ENCODE measurements at places on chromosomes 16 and 17.

- no peak for DNase-seq
Measured at GRCh38 chr17:14299280-14300141, 1.4 kb upstream of the HS3ST3B1 start.

GRCh38 chr16:19882186-19882585 lies 2.5 kb downstream of the GPRC5B start:
- no peak for DNase-seq

GRCh38 chr17:59154721-59155438 lies at the start of gene SKA2:
Gene SKA2 (minus strand): TSS chr17:59155186. CDS start chr17:59155163, 23 bp downstream.
- peak; percentile 96 for DNase-seq

- DNase-seq, result no peak
Measured at GRCh38 chr17:61481421-61481820, 29.2 kb downstream of the TBX4 start.

DNA sequence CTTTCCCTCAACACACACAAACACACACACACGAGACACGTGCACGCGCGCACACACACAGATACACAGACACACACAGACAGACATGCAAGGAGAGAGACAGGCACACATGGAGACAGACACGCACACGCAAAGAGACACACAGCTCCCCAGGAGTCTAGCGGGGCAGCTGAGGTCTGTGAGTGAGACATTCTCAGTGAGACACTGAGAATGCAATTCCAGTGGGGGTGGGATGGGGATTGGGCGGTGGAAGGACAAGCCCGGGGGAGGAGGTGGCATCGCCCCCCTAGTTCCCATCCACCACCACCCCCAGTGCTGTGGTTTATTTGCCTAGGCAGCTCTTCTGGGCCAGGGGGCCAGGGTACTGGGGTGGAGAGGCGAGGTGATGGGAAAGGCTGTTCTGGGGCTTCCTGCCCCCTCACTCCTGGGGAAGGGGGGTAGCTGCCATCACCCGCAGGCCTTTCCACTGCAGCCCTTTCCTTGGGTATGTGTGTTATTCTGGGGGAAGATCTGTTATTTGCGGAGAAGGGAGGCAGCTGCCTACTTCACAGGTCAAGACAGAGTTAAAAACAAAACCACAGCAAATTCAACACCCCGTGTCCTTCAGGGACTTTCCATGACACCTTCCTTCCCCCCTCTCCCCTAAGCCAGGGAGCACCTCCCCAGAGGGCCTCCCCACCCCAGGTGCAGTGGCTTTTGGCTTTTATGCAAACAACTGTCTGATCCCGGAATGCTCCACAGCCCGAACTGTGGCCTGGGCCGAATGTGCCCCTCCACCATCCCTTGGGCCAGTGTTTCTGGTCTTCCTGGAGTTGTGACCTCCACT lies 18.0 kb downstream of the GRB7 start:
- DNase-seq, result peak; percentile 63

GRCh38 chr16:82808036-82808435 lies 181.3 kb downstream of the CDH13 start:
- DNase-seq, result no peak

GRCh38 chr16:31268891-31269290 lies 9.1 kb downstream of the ITGAM start:
- no peak for DNase-seq

- no peak for DNase-seq
Measured at GRCh38 chr16:5633845-5634440, 536.3 kb upstream of the EEF2KMT start.

DNA sequence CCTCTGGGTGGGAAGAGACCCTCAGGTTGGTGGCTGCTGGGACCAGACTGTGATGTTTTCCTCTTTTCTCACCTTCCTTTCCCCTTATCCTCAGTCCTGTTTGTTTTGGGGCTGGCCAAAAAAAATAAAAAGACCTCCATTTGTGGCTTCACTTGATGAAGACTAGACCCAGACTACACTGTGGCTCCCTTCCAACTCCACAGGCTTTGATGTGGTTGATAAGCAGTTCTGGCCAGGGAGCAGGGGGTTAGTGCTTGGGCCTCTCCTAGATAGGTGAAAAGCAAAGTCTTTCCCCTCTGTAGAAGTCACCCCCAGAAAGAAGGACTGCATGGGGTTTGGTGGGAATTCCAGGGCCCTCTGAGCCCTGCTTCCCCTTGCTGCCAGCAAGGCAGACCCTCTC lies 11.2 kb upstream of the ADAM11 start:
- DNase-seq, result no peak

- no peak for DNase-seq
Measured at GRCh38 chr16:88706965-88707826, 893 bp downstream of the CTU2 start.

DNA sequence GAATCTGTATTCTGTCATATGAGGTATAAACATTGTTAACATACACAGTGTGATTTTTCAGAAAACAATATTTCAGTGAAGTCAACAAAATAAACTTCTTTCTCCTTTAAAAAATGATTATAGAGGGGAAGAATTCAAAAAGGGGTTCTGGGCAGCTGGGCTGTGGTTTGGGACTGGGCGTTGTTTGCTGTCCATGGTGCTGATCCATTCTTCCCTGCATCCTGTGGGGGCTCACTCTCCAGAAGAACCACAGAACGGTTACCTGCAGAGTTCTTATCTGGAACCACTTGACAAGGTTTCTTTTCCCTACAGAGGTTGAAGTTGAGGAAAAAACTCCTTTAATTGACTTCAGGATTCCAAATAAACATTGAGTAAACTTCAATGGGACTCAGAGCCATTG lies 1091.0 kb downstream of the CDH8 start:
- DNase-seq, result no peak

DNA sequence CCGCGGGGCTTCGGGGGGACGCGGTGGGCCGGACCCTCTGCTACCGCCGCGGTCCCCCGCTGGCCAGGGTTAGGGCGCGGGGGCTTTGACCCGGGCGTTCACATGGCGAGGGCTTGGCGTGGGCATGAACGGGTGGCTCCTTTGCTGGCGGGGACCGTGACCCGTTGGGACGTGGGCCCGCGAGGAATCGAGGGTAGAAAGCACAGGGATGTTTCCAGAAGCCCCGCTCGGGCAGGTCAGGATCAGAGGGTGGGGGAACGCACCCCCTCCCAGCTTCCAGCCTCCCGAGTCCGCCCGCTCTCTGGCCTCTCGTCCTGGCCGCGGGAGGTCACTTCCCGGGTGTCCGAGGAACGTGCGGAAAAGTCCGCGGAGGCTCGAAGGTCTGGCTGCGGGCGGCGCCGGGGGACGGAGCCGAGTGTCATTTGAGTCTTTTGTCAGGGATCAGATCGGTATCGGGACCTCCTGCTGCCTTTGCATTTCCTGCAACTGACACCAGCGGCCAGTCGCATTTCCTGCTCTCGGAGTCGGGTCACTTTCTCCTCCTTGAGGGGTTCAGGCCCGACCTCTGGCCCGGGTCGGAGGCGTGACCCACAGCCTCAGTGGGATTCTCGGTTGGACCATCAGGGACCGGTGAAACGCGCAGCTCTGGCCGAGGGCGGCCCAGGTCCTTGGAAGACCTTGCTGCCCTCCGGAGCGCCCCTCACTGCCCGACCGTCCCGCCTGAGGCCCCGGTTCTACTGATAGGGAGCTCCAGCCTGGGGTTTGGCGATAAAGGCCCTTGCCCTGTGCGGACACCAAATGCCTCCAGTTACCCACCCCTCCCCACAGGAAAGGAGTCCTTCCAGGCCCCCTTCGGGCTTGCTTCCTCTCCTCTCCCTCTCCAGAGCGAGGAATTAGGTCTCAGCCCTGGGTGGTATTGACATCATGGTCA lies 702 bp upstream of the WNT3 start:
- DNase-seq, result no peak

DNA sequence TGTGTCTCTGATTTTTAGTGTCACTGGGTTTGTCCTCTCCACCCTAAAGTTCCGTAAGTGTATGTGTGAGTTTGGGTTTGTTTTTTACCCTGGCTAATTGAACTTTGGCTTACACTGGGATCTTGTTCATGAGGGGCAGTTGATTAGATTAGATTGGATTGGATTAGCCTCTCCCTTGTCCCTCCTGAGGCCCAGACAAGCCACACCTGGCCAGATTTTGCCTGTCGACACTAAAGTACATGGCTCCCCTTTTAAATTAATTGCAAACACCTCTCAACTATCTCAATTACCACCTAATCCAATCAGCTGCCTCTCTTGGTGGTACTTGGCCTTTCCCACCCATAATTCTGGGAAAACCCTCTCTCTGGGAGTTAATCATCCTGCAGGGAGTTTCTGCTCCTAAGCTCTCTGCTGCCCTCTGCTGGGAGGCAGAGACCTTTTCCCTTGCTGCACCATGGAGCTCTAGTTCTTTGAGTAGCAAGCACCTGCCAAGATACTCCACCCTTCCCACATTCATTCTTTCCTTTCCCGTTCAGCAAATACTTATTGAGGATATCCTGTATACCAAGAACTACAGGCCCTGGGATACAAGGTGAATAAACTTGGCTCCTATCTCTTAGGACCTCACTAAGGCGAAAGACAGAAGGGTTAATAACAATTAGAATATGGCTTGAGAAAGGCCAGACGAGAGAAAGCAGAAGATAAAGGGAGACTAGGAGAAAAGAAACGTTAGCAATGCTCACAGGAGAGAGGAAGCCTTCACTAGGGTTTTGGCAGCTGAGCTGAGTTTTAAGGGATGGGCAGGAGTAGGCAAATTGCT lies 60.0 kb upstream of the MPHOSPH6 start:
- DNase-seq, result peak; percentile 54

DNA sequence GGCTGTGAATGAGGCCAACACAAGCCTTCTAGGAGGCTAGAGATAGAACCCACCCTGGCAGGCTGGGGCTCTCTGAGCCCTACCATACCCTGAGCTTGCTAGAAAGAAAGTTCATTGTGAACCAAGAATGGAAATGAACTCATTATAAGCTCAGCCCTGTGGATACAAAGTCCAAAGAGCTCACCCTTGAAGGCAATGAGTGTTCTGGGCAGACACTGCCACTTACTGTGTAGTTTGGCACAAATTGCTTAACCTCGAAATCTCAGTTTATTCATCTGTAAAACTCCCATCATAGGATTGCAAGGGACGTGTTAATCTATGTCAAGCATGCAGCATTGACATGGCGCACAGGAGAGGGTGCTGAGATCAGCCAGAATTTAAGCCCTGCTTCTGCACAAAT lies 5.5 kb downstream of the KDM8 start:
- no peak for DNase-seq

GRCh38 chr17:79951361-79952264 lies 84.1 kb downstream of the TBC1D16 start:
- DNase-seq, result no peak

DNA sequence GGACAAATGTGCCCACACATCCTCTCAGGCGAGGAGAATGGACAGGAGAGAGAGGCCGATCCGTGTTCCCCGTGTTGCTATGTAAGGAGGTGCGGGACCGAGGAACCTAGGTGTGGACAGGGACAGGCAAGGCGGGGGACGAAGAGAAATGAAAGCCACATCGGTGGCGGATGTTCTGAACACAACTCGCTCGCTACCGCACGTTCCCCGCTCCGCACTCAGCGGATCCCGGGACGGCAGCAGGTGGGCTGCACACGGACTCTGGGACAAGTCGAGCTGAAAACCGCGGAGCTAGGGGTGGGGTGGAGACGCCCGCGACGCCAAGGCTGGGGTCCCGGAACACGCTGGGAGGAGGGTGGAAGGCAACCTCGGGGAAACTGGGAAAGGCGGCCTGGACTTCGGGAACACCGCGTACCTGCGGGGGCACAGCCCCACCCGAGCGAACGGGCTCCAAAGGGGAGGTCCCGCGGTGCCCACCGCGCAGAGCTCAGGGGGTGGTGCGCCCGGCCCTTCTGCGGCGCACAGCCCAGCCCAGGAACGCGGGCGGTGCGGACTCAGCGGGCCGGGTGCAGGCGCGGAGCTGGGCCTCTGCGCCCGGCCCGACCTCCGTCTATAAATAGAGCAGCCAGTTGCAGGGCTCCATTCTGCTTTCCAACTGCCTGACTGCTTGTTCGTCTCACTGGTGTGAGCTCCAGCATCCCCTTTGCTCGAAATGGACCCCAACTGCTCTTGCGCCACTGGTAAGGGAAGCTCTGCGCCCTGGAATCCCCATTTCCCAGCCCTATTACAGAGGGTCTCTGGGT lies at the start of gene MT1E:
Gene MT1E, plus strand, starts transcription at position 642 of the 803 bp plus-strand sequence. Its CDS starts 71 bp downstream, at position 713.
- DNase-seq, result peak; percentile 24

- no peak for DNase-seq
Measured at GRCh38 chr16:87057211-87057881, 259.8 kb downstream of the C16orf95 start.

DNA sequence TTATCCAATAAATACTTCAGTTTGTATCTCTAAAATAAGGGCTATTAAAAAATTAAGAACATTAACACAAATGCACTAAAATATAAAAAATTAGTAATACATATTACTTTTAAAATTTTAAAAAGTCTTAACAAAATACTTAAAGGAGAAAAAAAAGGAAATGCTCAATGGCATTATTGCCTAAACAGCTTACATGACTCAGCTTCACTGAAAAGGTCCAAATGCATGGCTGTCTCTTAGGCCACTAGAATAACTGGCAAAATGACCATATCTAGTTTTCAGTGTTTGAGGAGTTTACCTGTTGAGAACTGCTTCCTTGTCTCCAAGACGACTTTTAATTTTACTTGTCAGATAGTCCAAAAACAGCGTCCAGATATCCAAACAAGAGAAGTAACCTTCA lies 66.0 kb downstream of the XPO6 start:
- DNase-seq, result no peak

DNA sequence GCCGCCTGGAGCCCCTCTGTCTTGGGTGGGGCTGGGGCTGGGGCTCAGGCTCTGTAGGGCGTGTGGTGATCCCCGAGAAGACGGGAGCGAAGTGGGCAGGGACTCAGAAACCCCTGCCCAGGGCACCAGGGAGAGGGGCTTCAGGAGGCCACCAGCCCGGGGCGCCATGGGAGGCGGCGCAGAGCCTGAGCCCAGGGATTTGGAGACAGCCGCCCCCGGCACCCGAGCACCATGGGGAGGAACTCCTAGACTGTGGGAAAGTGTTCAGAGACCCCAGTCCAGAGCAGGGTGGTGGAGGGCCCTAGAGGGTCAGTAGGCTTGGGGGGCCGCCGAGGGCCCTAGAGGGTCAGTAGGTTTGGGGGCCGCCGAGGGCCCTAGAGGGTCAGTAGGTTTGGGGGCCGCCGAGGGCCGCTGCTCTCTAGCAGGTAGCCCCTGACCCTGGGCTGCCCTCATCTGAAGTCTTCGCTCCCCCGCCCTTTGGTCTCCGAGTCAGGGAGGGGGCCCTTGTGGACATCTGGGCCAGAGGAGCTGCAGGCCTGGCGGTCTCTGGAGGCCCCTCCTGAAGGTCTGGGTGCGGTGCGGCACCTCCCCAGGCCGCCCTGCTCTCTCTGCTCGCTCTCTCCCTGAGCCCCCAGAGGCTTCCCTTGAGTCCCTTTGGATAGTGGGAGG lies 734 bp downstream of the ARHGDIG start:
- DNase-seq, result no peak

Measured in activated CD4-positive, alpha-beta T cell treated with anti-CD3 and anti-CD28 coated beads for 4 hours (primary cell).